ENCODE measurements at places on chromosomes 12 and 14.

GRCh38 chr14:67554341-67554740 is 21.3 kb downstream of the PLEKHH1 start:
- H3K36me3 ChIP-seq, result no peaks in the 10 kb centered on the region
- no peaks in the 10 kb centered on the region for H3K4me1 ChIP-seq
- no peak for DNase-seq
- H3K4me3 ChIP-seq, result no peak overlapping the region
- H3K27ac ChIP-seq, result no peak overlapping the region

DNA sequence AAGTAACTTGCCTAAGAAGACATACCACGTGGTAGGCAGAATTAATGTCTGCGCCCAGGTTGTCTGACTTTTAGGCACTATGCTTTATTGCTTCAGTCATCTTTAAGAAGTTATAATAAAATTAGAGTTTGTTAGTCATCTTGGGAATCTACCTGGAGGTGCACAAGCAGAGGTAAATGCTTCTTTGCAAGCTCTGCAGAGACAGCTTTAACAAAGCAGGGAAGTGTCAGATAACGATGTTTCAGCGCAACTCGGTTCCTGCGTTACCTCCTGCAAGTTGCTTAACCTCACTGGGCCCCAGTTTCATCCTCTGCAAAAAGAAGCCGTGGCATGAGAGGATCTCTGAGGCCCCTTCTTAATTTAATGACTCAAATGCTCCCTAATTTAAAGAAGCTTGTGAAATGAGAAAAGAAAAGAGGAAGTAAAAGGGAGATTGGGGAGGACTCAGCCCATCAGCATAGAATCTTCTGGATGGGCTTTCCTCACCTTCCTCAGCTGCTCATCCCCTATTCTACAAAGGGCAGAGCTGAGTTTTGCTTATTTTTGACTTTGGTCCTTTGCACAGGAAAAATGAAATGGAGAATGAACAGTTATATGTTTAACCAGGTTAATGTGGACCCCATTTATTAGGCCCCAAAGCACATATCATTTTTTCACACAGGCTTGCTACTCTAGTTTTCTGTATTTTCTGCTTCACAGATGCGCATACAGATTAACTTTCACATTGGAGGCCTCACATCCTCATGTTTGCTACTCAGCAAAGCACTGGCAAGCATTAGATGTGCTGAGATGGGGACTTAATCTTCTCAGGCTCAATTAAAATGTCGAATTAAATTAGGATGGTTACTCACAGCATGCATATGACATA is 5.1 kb downstream of the ARHGDIB start:
- no peaks in the 10 kb centered on the region for H3K4me1 ChIP-seq
- no peak overlapping the region for H3K4me3 ChIP-seq
- H3K27ac ChIP-seq, result no peak overlapping the region
- no peak for DNase-seq
- no peaks in the 10 kb centered on the region for H3K27me3 ChIP-seq

GRCh38 chr12:123337070-123337469 is 27.6 kb downstream of the SBNO1 start:
- no peak overlapping the region for H3K4me3 ChIP-seq
- H3K36me3 ChIP-seq, result peaks cover 4% of the 10 kb centered on the region
- H3K4me1 ChIP-seq, result no peaks in the 10 kb centered on the region
- no peaks in the 10 kb centered on the region for H3K27me3 ChIP-seq
- DNase-seq, result no peak

- H3K27ac ChIP-seq, result no peak overlapping the region
- DNase-seq, result no peak
- H3K36me3 ChIP-seq, result no peaks in the 10 kb centered on the region
- H3K27me3 ChIP-seq, result peaks cover 7% of the 10 kb centered on the region
- no peak overlapping the region for H3K4me3 ChIP-seq
Measured at GRCh38 chr12:4566474-4566873, 4.5 kb downstream of the DYRK4 start.

- H3K36me3 ChIP-seq, result peaks cover 24% of the 10 kb centered on the region
- H3K4me3 ChIP-seq, result no peak overlapping the region
- H3K27me3 ChIP-seq, result no peaks in the 10 kb centered on the region
Measured at GRCh38 chr12:57063991-57064685, 14.2 kb upstream of the MYO1A start.

- no peak overlapping the region for H3K27ac ChIP-seq
- H3K4me1 ChIP-seq, result no peaks in the 10 kb centered on the region
- H3K36me3 ChIP-seq, result no peaks in the 10 kb centered on the region
- H3K27me3 ChIP-seq, result no peaks in the 10 kb centered on the region
- DNase-seq, result no peak
Measured at GRCh38 chr14:81971911-81972310, 438.3 kb upstream of the SEL1L start.

- no peak overlapping the region for H3K4me3 ChIP-seq
- H3K27ac ChIP-seq, result no peak overlapping the region
- no peaks in the 10 kb centered on the region for H3K27me3 ChIP-seq
- DNase-seq, result no peak
- H3K4me1 ChIP-seq, result peaks cover 1% of the 10 kb centered on the region
Measured at GRCh38 chr12:92762773-92763172, 60.0 kb downstream of the PLEKHG7 start.

GRCh38 chr14:58645641-58646040 is 7.9 kb downstream of the DACT1 start:
- H3K4me3 ChIP-seq, result no peak overlapping the region
- H3K36me3 ChIP-seq, result peaks cover 8% of the 10 kb centered on the region
- DNase-seq, result no peak
- H3K4me1 ChIP-seq, result no peaks in the 10 kb centered on the region
- H3K27me3 ChIP-seq, result no peaks in the 10 kb centered on the region

Data from iPS DF 6.9 (cell line).